ENCODE measurements at places on chromosomes 16 and 17.

- DNase-seq: peak; percentile 84
Measured at GRCh38 chr16:49643429-49644144, 212.3 kb downstream of the ZNF423 start.

DNA sequence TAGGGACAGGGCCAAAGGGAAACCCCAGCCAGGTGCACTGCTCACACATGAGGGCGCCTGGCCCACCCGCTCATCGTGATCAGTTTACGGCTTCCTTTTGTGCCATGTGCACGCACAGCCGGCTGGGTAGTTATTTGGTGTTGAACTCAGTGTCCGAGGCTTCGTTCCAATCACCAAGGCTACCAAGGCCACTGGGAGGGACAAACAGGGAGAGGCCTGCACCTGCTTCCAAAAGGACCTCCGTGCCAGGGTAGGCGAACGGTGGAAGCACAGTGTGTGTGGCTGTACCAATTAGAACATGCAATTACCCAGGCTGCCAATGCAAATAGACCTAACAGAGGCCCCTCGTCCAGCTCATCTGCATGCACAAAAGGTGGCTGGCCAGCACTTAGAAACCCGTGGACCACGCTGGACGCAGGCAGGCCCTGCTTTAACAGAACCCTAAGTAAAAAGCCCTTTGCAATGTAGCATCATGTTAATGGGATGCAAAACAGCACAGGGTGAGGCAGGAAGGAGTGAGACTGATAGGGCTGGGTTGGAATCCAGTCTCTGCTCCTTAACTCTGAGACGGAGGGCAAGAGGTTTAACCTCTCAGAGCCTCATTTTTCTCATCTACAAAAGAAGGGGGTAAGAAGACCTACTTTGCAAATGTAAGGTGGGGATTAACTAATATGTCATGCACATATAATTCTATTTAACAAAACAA is 204.0 kb downstream of the XYLT1 start:
- no peak for DNase-seq

GRCh38 chr16:23155445-23156049 is 6.3 kb upstream of the USP31 start:
- no peak for DNase-seq

- DNase-seq: no peak
Measured at GRCh38 chr16:79902351-79902750, 301.8 kb upstream of the MAF start.

DNA sequence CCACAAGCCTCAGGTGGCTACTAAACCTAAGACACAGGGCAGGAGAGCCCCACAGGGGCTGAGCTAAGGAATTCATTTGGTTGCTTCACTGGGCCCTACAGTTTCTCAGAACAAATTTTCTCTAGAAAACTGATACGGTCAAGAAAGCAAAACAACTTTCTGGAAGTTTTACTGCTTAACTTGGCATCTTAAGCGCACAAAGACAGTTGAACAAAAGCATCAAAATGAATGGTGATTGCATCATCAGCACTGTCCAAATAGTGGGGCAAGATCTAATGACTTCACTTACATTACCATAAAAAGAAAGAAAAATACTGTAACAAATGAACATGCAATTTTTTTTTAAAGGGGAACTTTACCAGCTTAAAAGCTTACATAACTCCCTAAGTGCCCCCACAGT is 47.6 kb downstream of the XPO6 start:
- DNase-seq: no peak

GRCh38 chr17:4859816-4860625 is 26.9 kb downstream of the MINK1 start:
- no peak for DNase-seq

DNA sequence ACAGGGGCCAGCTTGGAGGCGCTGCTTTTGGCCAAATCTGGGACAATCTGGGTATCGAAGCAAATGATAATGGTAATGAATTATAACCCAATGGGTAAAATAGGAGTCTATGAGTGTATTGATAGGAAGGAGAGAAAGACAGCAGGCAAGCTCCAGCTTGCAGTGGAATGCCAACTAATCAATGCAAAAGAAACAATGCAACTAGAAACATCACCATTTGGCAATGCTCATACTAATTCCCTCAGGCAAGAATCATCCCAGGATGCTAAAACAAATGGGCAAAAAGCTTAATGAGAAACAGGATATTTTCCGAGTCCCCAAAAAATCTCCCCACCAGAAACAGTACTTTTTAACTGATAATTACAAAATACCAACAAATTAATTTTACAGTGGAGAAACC is 64.7 kb downstream of the ADCY9 start:
- DNase-seq: no peak

DNA sequence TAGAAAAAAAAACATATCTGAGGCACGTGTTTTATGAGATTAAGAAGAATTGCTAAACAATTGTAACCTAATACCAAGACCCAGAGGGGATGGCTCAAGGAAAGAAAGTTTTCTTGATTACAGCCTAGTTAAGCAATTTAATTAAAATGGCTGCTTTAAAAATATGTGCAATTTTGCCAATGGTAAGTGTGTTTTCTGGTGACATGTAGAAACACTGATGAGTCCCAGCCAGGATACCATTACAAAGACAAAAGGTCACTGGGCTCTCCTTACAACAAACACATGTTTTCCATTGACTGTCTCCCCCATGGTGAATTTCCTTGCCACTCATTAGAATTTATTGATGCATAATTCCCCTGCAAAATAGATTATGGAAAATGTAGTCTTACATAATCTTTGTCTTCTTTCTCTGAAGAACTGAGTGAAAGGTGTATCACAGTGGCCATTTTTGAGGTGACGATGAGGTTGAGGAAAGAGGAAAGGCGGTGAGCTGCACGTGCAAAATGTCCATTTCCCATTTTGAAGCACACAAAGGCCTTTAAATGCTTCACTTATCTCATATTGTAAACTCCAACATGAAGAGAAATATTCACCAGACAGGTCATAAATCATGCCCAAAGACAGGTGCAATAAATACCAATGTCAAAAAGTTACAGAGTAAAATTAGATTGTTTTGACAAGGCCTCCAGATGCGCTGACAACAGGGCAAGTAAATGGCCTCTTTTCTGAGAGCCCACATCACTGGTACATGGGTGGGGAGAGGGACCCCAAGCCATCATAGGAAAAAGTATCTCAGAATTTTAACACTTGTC is 696.9 kb downstream of the KCNJ2 start:
- DNase-seq: no peak

DNA sequence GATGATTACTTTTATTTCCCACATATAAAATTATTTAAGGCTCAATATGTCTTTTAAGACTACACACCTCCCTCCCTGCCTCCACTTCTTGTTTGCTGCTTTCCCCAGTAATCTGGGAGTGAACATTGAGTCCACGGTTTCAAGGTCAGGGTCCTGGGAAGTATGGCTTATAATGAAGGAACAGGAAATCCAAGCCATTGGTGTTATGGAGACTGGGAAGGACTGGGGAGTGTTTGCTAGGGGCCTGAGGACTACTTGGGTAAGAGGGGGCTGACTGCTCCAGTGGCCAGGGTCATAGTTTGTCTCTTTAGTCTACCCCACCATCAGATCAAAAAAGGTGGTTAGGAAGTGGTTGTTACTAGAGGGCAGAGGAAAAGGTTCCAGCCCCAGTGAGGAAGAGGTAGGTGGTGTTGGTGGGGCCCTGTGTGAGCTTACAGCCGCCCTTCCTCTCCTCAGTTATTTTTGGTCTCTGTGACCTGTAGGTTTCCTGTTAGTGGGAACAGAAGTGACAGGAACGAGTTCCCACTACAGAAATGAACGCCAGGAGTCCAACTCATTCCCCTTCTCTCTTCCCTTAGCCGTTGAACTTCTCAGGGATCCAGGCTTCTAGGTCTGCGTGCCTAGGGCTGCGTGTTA is 742 bp upstream of the SLC16A13 start:
- DNase-seq: no peak

- no peak for DNase-seq
Measured at GRCh38 chr16:49504023-49504364, 130.4 kb downstream of the C16orf78 start.

- DNase-seq: no peak
Measured at GRCh38 chr17:47638903-47639302, 10.8 kb upstream of the KPNB1 start.

- no peak for DNase-seq
Measured at GRCh38 chr17:38747463-38748148, 530 bp downstream of the PCGF2 start.

DNA sequence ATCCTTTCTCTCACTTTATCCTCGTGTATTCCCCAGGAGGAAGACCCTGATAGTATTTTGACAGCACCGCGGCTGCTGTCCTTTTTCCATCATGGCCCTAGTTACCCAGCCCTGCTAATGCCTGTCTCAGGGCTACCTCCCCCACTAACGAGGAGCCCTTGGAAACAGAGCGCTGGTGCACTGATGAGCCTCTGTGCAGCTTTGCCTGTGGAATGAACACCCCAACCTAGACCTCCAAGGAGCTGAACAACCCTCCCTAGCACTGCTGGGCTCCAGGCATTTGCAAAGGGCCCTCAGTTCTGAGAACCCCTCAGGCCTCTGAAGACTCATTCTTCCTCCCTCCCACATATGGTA is 23.3 kb upstream of the CCL1 start:
- no peak for DNase-seq

- no peak for DNase-seq
Measured at GRCh38 chr17:43562679-43563599, 16.8 kb upstream of the ETV4 start.

GRCh38 chr17:47690121-47690520 is 3.8 kb upstream of the TBKBP1 start:
- no peak for DNase-seq

DNA sequence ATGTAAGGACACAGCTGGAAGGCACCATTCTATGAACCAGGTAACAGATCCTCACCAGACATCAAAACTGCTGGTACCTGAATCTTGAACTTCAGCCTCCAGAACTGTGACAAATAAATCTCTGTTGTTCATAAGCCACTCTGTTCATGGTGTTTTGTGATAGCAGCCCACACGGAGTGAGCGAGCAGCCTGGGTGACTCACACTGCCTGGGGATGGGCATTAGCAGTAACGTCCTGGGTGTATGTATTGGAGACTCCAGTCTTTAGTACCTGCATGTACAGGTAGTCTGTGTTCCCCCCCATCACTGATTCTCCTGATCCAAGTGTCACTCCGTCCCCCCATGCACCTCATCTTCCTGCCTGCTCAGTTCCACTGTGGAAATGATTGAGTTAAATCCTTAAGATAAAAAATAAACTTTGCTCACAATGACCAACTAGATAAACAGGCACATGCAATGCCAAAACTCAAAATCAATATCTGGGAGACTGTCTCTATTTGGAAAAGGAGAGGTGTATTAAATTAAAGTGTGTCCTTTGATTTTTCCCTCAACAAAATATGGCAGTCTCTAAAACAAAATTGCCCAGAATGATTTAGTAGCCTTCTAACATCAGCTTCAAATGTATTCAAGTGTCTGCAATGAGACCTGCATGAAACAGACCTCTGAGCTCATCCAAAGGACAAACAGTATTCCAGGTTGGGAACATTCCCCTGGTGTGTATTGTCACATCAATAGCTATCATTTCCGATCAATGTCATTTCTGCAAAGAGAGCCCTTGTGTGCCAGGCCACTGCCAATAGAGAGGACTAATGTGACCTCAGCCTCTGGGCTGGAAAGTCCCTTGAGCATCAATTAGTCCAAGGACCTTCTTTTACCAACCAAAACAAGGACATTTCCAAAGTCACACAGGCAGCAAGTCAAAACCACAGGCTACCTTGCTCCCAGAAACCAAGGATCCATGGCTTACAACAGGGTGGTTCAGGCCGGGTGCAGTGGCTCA is 12.2 kb upstream of the VAT1L start:
- DNase-seq: no peak

- no peak for DNase-seq
Measured at GRCh38 chr17:61627125-61627524, 36.1 kb upstream of the NACA2 start.

DNA sequence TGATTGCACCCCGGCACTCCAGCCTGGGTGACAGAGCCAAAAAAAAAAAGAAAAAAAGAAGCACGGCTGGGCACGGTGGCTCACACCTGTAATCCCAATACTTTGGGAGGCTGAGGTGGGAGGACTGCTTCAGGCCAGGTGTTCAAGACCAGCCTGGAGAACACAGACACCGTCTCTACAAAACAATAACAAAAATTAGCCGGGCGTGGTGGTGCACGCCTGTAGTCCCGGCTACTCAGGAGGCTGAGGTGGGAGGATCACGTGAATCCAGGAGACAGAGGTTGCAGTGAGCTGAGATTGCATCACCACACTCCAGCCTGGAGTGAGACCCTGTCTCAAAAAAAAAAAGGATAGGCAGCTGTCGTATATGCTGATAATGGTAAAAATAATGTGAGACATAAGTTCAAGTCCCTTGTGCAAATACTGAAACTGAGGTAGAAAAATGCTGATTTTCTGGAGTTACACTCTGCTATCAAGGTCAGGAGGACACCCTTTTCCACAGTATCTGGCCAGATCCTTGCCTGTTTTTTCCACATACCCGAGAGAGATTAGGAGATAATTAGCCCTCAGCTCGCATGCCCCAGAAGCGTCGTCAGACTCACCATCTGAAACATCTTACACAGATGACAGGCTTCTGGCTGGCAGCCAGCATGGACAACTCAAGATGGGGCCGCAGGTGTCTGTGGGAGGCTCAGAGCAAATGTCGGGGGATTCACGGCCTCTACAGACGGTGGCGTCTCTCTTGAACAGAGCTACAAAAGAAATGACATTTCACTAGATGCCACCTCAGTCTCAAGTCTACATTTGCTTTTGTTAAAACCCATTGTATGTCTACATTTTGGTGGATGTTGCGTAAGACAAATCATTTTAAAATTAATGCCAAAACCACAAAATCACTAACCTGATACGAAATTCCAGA is 36.8 kb downstream of the WDR45B start:
- no peak for DNase-seq

- peak; percentile 13 for DNase-seq
Measured at GRCh38 chr17:67759355-67760171, 41.8 kb downstream of the NOL11 start.

DNA sequence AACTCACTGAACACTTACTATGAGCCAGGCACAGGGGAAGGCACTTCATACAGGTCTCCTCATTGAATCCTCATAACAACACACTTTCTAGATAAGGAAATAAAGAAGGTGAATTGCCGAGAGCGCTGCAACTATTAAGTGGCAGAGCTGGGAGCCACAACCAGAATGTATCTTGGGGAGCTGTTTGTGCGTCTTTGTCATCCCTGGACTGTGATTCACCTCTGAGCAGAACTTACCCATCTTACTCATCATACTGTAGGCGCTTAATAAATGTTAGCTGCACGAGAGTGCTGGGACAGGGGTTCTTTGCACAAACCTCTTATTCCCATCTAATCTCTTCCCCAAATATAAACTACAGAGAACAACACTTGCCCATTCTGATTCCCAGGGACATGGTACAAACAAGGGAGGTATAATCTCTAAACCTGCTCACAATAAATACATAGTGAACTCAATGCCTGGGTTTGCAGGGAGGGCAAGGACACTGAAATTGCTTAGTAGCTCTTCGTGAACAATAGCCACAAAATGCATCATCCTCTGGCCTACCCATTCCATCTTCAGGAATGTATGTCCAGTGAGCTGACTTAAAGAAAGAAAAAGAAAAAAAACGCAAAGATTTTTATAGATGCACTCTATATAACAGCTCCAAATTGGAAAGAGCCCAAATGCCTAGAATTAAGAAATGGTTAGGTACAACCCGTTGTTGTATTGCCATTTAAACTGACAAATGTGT is 43.0 kb downstream of the MYO18A start:
- no peak for DNase-seq

- DNase-seq: no peak
Measured at GRCh38 chr16:77686385-77686784, 35.9 kb upstream of the NUDT7 start.
